ENCODE measurements at places on chromosomes 16 and 17.

DNA sequence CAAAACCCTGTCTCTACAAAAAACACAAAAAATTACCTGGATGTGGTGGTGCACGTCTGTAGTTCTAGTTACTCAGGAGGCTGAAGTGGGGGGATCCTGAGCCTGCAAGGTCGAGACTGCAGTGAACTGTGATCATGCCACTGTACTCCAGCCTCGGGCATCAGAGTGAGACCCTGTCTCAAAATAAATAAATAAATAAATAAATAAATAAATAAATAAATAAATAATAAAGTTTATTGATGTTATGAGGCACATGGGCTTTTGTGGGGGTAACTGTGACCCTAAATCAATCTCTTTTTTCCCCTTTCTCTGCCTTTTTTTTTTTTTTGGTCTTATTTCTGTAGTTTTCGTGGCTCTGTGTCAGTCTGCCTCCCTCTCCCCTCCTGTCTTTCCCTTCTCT is 4.5 kb upstream of the ASIC2 start:
- H3K4me3 ChIP-seq = no peak overlapping the region
- H3K36me3 ChIP-seq = peaks cover 5% of the 10 kb centered on the region
- H3K27me3 ChIP-seq = peaks cover 18% of the 10 kb centered on the region
- DNase-seq = no peak
- no peak overlapping the region for H3K27ac ChIP-seq

DNA sequence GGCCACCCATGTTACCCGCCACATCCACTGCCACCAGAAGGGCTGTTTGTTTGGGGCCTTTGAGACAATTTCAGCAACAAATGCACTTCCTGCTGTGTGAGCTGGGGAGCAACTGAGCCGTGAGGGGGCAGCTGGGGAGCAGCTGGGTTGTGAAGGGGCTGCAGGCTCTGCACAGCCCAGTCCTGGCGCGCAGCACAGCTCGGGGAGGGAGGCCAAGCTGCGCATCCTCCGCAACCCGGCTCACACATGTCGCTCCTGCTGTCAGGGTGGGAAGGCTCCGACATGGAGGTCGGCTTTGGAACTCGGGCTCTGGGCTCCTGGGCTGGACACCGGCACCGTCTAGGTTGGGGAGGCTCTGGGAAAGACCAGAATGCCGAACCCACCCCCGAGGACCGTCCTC is 53.6 kb downstream of the CBFA2T3 start:
- H3K4me3 ChIP-seq = no peak overlapping the region
- H3K27me3 ChIP-seq = peaks cover 5% of the 10 kb centered on the region
- DNase-seq = peak; percentile 66
- peaks cover 32% of the 10 kb centered on the region for H3K4me1 ChIP-seq
- peak overlapping the region; percentile 80 for H3K27ac ChIP-seq

DNA sequence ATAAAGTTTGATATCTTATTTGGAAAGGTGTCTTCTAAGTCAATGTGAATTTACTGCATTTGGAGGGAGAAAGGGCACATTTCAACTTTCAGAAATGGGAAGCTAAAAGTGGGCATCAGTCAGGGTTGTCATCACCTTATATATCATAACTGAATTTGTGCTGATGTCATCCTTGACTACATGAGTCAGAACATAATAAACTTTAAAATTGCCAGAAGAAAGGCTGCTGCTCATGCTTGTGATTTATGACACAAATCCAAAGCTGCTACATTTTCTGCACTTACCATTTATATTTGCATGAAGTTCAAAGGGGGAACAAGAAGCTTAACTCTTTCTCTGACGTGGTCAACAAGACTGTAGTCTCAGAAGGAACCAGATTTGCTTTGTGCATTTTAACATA is 196.6 kb downstream of the UTP18 start:
- no peak for DNase-seq
- no peak overlapping the region for H3K27ac ChIP-seq
- H3K36me3 ChIP-seq = no peaks in the 10 kb centered on the region
- H3K4me3 ChIP-seq = no peak overlapping the region
- H3K27me3 ChIP-seq = no peaks in the 10 kb centered on the region

DNA sequence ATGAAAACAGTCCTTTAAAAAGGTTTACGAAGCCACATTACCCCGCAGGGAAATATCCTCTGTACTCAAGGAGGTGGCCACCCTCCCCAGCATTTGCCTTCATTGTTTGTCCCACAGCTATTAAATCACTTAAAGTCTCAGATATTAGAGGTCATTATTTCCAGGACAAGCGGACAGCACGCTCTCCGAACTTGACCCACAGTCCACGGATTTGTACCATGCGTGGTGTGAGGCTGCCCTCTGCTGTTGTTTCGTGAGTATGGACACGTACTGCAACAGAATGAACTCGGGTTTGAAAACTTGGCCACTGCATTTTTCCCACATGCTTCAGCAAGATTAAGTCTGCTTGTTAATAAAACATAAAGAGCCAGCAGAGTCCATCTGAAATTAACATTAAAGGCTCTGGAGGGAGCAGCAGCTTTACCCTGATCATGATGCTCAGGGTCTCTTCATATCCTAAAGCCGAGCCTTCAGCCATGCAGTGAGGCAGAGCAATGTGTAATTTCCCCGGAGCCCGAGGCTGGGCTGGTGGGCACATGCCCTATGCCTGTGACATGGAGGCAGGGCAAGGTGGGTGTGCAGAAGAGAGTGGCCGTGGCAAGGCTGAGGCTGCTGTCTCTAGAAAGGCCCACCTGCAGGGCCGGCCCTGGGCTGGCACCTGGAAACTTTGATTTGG is 19.7 kb downstream of the MEAK7 start:
- no peak overlapping the region for H3K4me3 ChIP-seq
- H3K36me3 ChIP-seq = no peaks in the 10 kb centered on the region

- no peaks in the 10 kb centered on the region for H3K36me3 ChIP-seq
- peaks cover 23% of the 10 kb centered on the region for H3K4me1 ChIP-seq
- H3K27me3 ChIP-seq = peaks cover 7% of the 10 kb centered on the region
- H3K27ac ChIP-seq = no peak overlapping the region
- no peak overlapping the region for H3K4me3 ChIP-seq
Measured at GRCh38 chr16:48536614-48537200, 73.3 kb downstream of the N4BP1 start.

DNA sequence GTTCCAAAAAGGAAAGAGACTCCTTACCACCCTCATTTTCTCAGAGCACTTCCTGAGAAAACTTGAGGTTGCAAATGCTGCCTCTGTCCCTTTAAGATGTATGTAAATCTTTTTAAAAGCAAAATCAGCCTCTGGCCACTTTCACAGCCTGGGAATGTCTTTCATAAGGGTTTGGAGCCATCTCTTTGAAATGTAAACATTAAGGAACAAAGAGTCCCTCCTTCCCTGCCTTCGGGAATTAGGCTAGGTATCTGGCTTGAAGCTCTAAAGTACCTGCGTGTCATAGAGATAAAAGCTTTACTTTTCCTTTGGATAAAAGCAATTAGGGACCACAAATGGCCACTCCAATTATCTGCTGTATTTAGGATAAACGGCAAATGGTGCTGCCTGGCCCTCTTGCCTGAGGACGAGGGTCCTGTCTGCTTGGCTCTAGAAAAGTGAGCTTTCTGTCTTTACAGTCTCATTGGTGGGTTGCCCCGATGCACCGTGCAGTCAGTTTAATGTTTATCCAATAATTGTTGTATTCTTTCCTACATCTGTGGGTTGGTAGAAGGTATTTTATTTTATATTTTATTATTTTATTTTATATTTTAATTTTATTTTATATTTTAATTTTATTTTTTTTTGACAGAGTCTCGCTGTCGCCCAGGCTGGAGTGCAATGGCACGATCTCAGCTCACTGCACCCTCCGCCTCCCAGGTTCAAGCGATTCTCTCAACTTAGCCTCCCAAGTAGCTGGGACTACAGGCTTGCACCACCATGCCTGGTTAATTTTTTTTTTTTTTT is 23.9 kb downstream of the NLRC3 start:
- H3K27ac ChIP-seq = no peak overlapping the region
- H3K27me3 ChIP-seq = peaks cover 1% of the 10 kb centered on the region
- no peak overlapping the region for H3K4me3 ChIP-seq
- H3K36me3 ChIP-seq = peaks cover 5% of the 10 kb centered on the region
- H3K4me1 ChIP-seq = no peaks in the 10 kb centered on the region

Measured in glutamatergic neuron (in vitro differentiated cells).